Hippocampal formation (tissue), 2 donors: ENCODE measurements at places on chromosomes 1 and 21.
A peak's percentile ranks its signal among the peaks of the same experiment; 100 is the strongest.

DNA sequence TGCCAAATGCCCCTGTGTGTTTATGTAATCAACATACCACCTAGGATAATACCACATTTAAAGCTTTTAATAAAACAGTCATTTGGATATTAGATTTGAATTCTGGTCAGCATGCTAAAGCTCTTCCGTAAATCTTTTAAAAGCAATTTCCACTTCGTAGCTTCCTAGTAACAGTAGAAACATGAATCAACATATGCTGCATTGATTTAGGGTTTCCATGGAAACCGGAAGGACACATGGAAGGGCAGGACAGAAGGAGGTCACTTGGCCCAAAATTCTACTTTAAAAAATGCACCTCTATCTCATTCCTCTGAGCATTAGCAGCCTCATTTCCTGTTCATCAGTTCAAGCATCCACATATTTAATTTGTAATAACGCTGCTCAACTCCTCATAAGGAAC, 8.1 kb downstream of the RGS8 start:
- no peak for DNase-seq

DNA sequence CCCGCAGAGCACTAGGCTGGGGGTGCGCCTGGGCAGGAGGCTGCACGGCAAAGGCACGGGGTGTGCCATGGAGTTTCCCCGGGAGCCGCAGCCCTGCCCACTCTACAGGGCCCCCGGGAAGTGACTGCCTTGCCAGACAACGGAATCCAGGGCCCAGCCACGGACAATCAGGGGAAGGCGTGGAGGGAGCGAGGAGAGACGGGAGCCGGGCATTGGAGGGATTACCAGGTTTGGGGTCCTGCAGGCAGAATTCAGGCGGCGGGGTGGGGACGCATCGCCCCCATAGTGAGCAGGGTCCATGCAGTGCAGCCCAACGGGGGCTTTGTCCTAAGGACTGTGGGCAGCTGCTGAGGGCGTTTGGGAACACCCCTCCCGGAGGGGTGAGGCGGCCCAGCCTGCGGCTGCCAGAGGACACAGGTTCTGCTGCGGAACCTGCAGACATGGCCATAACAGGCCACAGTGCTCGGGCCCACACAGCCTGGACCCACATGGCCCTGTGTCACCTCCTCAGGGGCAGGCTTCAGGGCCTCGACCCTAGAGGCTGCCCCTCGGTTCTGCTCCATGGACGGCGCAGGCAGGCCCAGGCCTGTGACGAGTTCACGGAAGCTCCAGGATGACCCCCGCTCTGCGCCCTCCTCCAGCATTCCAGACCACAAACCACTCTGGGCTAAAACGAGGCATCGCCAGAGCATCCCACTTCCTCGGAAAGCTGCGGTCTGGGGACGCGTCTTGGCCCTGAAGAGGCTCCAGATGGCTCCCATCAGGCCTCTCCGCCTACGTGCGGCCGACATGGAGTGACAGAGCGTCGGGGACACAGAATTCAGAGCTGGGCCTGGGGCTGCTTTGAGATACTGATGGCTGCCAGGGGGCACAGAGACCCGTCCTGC, 54.5 kb downstream of the COL6A1 start:
- no peak for DNase-seq

- DNase-seq, result no peak
These were observed 42.8 kb downstream of the B3GALT5 start for GRCh38 chr21:39655589-39655988.

GRCh38 chr1:95139039-95139438, 21.9 kb downstream of the TLCD4 start:
- no peak for DNase-seq

DNA sequence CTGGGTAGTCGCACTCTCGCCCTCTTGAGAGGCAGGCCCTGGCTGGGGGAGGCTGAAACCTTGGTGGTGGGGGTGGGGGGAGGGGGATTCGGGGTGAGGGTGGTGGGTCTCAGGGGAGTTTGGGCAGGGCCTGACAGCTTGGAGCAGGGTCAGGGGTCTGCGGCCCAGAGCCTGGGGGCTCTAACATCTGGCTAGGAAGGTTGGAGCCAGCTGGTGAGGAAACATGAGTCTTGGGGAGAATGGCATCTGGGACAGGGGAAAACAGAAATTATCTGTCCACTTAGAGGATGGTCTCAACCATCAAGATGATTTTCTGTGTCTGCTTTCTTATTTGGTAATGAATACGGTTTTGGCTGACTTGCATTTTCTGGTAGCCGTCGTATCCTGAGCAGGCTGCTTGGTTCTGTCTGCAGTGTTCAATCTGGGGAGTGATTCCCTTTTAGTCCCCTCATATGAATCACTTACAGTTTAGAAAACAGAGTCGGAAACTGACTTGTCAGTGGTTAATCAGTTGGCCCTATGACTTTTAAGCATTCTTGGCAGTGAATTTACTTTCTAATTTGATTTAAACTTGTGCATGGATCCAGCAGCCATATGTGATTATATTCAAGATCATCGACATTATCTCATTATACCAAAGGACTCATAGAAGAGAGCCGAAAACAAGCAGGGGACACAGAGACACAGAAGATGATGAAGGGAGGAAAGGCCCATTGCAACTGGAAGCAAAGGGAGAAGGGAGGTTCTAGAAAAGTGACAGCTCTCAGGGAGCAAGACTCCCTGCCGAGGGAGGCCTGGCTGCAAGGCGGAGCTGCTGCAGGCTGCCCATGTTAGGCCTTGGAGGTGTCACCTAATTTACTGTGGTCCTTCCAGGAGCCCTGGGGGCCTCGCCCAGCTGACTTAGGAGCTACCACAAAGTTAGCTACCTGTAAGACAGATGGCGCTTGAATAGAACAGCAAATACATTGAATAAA, 237.6 kb downstream of the SDCCAG8 start:
- no peak for DNase-seq

DNA sequence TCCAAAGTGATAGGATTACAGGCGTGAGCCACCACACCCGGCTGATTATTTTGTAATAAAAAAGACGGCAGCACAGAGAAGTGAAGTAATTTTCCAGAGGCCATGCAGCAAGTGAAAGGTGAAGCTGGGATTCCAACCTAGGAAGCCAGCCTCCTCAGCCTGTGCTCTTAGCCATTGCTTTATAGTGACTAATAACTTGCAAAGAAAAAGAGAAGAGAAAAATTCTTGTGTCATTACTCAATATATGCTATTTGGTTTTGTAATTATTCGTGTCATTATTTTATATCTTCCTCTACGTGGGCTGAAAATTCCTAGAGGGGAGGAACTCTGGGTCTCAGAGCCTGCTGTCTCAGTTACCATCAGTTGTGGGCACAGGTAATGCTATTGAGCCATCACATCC, 1.6 kb upstream of the IER5 start:
- no peak for DNase-seq

- no peak for DNase-seq
These were observed 311.8 kb upstream of the B3GALT2 start for GRCh38 chr1:193498088-193498655.

DNA sequence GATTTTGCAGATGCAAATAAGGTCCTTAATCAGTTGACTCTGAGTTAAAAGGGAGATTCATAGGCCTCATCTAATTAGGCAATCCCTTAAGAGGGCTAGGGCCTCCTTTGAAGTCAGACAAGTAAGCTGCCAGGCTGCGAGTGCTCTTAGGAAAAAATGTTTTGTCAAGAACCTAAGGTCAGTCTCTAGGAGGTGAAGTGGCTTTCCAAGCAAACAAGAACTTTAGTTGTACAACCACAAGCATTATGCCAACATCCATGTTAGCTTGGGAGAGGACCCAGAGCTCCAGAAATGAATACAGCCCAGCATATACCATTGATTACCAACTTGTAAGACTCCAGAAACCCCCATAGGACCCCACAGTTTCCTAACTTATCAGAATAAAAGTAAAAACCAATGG, 1366.2 kb downstream of the PLA2G4A start:
- no peak for DNase-seq

GRCh38 chr21:45056917-45057560, 17.3 kb upstream of the ADARB1 start:
- no peak for DNase-seq

GRCh38 chr1:115160728-115161127, 71.4 kb upstream of the TSPAN2 start:
- DNase-seq, result no peak

DNA sequence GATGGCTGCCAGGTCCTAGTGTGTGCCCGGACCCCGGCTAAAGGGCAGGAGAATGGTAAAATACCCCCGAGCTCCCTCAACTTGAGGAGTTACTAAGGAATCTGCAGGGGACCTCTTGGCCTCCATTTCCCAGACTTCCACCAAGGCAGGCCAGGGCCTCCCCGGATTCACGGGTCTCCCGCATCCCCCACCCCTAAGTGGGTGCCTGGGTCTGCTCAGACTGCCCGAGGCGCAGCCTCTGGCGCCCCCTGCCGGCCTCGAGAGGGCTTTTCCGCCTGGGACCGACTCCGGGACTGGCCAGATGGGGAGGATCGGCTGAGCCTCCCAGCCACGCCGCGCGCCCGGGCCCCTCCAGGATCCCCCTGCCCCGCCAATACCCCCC, 1.7 kb downstream of the PLEKHG5 start:
- DNase-seq, result peak; percentile 50

DNA sequence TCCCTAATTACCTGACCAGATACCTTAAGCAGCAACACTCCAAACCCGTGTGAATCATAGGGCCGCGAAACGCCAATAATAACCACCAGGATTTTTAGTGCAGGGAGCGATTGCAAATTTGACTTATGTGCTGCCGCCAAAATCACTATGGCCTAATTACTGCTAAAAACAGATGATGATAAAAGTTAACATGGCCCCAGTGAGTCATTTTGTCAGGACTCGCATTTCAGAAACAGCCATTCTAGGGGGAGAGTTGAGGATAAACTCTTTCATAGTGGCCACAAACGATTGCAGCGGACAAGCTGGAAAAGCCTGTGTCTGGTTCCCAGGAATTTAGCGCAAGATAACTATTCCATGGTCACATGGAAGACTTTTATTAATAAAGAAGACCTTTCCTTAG, 103.4 kb downstream of the HLX start:
- no peak for DNase-seq
